Chondrocyte (in vitro differentiated cells): ENCODE measurements at places on chromosomes 2 and 18. TPM values are rescaled to one million over a fixed set of nuclear protein-coding genes. Genes with fewer than 3 reads are reported as not detected.

Gene DNAJC5G
- not detected in 3 replicates for total RNA-seq

Gene IL1RN
- not detected in 3 replicates for total RNA-seq

Gene CAVIN2
- 1.8 to 5.7 TPM (median 2.2 TPM) in 3 replicates for total RNA-seq

DNA sequence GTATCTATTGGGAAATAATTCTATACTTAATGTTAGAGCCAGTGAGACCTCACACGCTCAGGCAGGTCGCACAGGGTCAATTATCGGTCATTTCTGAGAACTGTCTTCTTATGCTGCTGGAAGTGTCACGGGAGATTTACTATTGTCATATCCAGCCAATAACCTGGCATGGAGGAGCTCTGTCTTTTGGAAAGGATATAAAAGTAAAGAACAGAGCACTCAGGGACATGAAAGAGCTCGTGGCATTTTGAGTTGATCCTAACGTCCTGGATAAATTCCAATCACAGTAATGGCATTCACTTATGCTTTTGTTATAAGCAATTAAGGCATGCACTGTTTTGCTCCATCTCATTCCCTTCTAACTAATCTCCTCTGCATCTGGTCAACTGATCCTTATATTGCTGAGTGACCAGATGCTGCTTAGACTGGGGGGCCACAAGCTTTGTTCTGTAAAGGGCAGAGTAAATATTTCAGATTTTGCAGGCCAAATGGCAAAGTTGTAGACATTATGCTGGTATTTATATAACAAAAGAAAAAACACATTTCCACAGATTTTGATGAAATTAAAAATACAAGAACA lies 453.5 kb upstream of the SMIM21 start:
- no peak for DNase-seq

DNA sequence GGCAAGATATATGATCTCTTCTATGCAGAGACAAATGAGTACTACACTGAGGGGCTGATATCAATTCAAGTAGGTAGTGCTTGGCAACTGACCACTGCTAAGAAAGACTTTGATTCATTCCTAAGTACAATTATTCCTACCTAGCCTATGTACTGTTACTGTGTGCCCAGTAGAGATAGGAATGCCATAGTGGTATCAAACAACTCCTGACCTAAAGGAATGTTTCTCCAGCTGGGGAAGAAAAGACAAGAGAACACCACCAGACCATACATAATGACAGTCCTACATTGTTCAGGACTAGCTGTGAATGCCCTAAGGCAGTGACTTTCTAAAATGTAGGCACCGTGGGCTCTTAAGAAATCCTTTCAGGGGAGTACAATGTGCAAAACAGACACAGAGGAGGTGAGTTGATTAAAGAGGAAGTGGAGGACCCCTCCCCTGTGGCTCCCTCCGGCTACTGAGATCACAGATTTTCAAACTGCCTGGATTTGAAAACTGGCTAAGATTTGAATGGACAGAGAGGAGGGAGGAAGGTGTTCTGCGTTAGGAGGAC lies 89.1 kb downstream of the ANTXR1 start:
- DNase-seq = no peak

DNA sequence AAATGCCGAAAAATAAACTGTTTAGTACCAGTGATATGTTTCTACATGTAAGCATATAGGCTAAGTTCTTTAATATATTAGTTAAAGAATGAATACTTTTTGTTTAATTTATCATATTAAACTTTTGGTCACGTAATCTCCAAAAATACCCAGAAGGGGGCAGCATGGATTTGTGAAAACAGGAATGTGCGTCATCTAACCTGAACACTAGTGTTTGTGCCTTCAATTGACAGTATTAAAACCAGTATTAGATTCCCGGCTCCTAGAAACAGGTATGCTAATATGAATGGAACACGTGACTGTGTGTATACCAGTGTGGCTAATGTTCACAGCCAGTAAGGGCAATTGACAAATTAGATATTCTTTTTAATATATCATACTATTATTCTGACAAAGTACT lies 51.8 kb downstream of the WDR7 start:
- DNase-seq = no peak
